ENCODE measurements at places on chromosomes 6 and 20. TPM values are rescaled to one million over a fixed set of nuclear protein-coding genes. Genes with fewer than 3 reads are reported as not detected.

JPH2 gene
- total RNA-seq = 0.10 TPM

STMND1 gene
- not detected for total RNA-seq

RBBP9 gene
- 10.8 TPM for total RNA-seq

EPB41L1 gene
- total RNA-seq = not detected

RBPJL gene
- not detected for total RNA-seq

TAF11 gene
- total RNA-seq = 31.9 TPM

OLIG3 gene
- 0.44 TPM for total RNA-seq

MUC22 gene
- not detected for total RNA-seq

GRCh38 chr6:35191889-35192288 is 21.9 kb upstream of the SCUBE3 start:
- DNase-seq = no peak

GRCh38 chr20:37565134-37565811 is 37.6 kb upstream of the BLCAP start:
- DNase-seq = no peak

DNA sequence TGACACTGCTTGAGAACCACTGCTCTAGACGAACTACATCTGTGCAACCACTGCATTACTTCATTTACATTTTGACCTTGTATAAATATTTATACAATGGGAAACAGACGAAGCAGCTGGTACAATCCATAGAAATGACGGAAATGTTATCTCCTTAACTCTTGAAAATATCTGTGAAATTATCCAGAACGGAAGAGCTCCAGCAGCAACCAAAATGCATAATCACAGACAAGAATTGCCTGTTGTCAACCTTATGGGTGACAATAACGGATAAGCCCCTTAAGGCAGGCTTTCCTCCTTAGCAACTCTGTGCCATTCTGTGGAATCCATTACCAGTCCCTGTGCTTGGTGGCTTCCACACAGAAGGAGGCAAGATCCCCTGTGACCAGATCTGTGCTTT is 115.4 kb downstream of the DTNBP1 start:
- no peak for DNase-seq

- no peak for DNase-seq
Measured at GRCh38 chr6:54778731-54779130, 67.8 kb upstream of the FAM83B start.

DNA sequence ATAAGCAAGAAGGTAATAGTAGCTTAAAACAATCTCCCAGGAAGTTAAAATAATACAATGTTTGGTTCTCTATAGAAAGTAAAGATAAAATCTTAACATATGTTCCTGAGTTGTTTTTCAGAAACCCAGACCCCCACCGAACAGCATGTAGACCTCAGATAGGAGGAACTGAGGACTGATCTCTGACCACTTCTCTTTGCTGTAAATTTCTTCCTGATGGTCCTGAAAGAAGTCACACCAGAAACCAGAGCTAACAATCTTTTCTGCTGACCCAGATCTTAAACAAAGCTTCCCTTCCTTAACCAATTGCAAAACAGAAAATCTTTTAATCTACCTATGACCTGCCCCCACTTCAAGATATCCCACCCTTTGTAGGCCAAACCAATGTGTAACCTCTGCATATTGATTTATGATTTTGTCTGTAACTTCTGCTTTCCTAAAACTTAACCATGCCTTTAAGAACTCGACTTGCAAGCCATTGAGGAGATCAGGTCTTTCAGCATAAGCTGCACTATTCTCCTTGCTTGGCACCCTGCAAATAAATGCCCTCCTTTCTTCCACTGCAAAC is 21.9 kb upstream of the BEND6 start:
- DNase-seq = no peak

DNA sequence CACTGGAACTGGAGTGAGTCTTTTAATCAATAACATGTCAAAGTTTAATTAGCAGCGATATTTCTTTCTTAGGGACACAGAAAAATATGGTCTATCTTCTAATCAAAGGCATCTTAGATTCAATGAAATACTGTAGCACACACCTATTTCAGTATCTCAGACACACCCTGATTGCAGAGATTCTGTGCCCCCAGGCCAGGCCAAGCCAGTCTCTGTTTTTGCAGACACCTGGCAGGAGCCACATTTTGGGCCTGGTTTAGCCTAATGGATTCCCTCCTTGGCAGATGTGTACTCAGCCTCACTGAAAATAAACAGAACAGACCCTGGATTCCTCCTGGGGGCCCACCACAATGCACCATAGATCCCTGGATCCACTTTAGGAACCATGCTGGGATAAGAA is 74.8 kb downstream of the LRFN2 start:
- no peak for DNase-seq

Data from activated CD8-positive, alpha-beta T cell treated with anti-CD3 and anti-CD28 coated beads, Interleukin-2, amount 10 ng/mL, durations not matched to agents 7 days and 5 days (primary cell).